ENCODE measurements at places on chromosomes 4 and X.
A peak's percentile ranks its signal among the peaks of the same experiment; 100 is the strongest.

DNA sequence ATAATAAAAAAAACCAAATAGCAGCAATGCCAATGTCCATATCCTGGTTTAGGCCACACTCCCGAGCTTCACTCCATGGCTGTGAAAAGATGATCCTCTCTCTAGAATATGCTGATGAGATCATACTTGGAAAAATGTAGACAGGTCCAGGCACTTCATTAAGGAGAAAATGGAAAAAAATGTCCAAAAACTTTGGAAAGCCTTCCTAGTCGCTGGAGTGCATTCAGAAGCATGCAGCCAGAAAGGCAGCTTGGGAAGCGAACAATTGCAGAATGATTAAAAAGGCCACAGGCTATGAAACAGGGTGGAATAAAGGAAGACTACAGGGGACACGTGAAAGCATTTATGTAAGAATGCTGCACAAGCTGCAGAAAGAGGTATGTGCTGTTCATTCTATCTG lies 165.6 kb upstream of the HCCS start:
- H3K36me3 ChIP-seq, result no peaks in the 10 kb centered on the region
- no peak for DNase-seq
- no peaks in the 10 kb centered on the region for H3K27me3 ChIP-seq
- no peak overlapping the region for H3K27ac ChIP-seq

DNA sequence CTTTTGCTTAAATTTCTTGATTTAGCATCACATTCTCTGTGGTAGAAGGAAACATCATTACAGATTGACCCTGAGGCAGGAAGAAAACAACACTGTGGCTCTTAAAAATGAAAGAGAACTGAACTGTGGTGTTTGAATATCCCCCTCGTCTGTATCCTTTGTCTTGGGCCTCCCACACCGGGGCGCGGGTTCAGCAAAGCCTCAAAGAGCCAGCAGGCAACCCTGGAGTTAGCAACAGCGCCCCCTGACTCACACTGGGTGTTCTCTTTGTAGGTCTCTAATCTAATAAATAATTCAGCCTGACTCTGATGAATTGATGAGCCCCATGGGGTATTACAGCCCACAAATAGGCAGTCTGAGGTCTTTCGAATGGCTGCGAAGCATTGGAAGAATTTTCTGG lies 46.1 kb upstream of the CTSO start:
- H3K27ac ChIP-seq, result no peak overlapping the region
- H3K27me3 ChIP-seq, result no peaks in the 10 kb centered on the region
- DNase-seq, result no peak

DNA sequence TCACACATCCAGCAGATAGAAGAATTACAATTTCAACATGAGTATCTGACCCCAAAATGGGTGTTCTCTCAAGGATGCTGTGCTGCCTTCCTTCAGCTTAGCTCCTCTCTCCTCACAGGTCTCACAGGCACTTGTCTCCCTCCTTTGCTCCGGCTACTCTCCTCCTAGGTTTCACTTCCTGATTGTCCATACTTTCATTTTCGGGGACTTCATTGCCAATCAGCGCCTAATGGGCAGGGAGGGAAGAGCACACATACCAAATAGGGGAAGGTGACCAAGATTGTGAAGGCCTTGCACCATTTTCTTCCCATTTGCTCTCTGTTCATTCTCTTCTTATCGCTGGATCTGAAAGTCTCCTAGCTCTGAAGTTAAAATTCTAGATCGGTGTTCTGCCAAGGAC lies 125.4 kb upstream of the EOLA2 start:
- H3K27me3 ChIP-seq, result no peaks in the 10 kb centered on the region
- no peak overlapping the region for H3K27ac ChIP-seq
- DNase-seq, result no peak
- no peak overlapping the region for H3K4me3 ChIP-seq

DNA sequence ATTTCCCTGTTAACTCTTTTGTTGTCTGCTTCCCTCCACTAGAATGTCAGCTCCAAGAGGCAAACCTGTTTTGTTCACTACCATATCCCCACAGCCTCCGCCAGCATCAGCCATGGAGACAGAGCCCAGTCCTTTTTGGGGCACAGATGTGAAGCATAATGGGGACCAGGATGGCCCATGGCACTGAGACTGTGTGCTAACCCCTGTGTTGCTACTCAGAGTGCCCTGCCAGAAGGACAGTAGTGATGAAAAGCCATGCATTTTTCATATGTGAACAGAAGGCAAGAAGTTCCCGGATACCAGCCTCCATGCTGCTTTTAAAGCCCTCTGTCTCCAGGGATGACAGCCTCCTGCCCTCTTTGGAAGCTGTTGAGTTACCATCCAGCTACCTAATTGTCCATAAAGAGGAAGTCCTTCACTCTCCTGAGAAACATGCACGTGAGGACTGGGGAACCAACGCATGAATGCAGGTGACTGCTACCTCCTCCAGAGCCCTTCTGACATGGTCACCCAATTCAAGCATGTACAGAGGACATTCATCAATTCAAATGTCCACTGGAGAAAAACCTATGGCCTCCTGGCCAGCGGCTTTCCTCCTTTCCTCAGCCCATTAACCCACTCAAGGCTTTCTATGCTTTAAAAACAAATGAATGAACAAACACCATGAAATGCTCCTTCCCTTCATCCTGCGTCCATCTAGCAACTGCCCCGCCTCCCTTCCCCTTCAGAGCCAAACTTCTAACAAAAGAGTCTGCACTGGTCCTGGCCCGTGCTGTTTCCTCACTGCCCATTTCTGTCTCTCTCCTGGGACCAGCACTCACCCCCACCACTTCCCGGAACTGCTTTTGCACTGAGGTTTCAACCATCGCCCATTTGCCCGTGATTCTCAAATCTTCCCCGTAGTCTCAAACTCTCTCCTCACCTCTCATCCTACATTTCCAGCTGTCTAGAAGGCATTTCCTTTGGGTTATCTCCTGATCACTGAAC lies 18.0 kb downstream of the PNMA6F start:
- H3K4me1 ChIP-seq, result no peaks in the 10 kb centered on the region
- no peak overlapping the region for H3K4me3 ChIP-seq
- no peaks in the 10 kb centered on the region for H3K27me3 ChIP-seq

DNA sequence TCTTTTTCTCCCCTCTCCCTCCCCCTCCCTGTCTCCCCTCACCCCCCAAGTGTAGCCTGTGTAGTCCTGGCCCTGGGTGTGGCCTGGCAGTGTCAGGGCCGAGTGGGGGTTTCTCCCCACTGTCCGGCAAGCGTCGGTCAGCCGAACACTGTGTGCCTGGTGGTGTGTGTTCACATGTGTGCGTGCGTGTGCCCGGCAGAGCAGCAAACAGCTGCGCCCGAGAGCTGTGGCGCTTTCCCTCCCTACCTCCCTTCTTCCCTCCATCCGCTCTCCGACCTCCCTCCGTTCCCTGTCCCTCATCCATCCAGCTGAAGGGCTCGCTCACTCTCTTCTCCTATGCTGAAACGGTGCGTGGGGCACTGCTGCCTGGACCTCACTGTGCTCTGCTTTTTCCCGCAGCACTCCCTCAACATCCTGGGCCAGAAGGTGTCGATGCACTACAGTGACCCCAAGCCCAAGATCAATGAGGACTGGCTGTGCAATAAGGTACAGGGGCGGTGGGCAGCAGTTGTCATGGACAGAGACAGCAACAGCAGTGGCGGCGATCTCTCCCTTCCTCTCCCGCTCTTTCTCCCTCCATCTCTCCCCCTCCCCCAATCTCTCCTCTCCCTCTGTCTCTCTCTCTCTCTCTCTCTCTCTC lies 17.4 kb upstream of the UBA1 start:
- no peak overlapping the region for H3K27ac ChIP-seq
- H3K4me1 ChIP-seq, result no peaks in the 10 kb centered on the region
- H3K27me3 ChIP-seq, result no peaks in the 10 kb centered on the region
- no peak overlapping the region for H3K4me3 ChIP-seq

DNA sequence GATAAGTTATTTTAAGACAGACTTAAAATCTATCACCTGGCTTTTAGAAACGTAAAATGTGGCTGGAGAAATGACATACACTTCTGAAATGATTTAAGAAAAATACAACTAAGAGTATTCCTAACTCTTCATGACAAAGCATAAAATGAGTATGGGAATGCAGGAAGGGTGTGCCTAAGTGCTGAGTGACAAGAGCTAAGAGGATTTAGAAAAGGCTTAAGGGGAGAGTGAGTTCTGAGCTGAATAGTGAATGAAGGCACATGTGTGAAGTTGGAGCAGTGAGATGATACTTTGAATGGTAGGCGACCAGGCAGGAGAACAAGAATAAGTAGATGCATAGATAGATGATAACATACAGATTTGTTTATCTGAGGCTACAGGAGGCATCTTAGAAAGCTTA lies 458.3 kb upstream of the TENM3 start:
- H3K27ac ChIP-seq, result no peak overlapping the region
- no peak overlapping the region for H3K4me3 ChIP-seq
- no peaks in the 10 kb centered on the region for H3K36me3 ChIP-seq
- no peaks in the 10 kb centered on the region for H3K4me1 ChIP-seq
- no peak for DNase-seq

GRCh38 chr4:77959566-77960338 lies 97.1 kb downstream of the MRPL1 start:
- peaks cover 3% of the 10 kb centered on the region for H3K36me3 ChIP-seq
- peak; percentile 80 for DNase-seq
- H3K27ac ChIP-seq, result no peak overlapping the region
- H3K4me3 ChIP-seq, result no peak overlapping the region
- no peaks in the 10 kb centered on the region for H3K27me3 ChIP-seq
- no peaks in the 10 kb centered on the region for H3K4me1 ChIP-seq

DNA sequence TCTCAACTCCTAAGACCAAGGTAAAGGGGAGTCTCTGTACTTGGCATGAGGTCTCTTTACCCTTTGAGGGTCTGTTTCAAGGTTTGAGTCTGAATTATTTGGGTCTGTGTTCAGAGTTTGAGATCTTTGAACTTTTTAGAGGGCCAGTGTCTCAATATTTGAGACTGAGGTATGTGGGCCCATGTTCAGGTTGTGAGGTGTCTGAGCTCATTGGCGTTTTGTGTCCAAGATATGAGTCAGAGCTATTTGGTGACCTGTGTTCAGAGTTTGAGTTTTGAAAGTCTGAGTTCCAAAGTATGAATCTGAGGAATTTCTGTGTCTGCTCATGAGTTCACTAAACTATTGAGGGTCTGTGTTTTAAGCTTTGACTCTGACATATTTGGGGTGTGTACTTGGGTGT lies 36.7 kb upstream of the PAGE4 start:
- H3K36me3 ChIP-seq, result no peaks in the 10 kb centered on the region
- no peaks in the 10 kb centered on the region for H3K4me1 ChIP-seq
- DNase-seq, result no peak
- H3K27ac ChIP-seq, result no peak overlapping the region

DNA sequence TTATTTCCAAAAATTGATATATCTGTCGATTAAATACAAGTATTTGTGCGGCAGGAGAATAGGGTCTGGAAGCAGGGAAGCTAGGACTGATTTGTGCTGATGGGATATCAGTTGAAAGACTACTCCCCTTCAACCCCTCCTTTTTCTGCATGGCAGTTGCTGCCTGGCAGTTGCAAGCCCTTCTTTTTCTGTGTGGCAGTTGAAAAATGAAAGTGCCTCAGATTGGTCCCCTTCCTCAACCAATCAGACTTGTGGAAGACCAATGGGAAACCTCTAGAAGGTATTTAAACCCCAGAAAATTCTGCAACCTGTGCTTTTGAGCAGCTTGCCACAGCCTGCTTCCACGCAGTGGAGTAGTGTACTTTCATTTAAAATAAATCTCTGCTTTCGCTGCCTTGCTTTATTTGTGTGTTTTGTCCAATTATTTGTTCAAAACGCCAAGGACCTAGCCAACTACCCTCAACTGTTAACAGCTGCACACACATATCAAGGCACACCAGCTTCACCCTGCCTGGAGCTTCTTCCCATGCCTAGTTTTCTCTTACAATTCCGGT lies 1.5 kb upstream of the TMA16 start:
- H3K27me3 ChIP-seq, result no peaks in the 10 kb centered on the region
- DNase-seq, result peak; percentile 9
- peaks cover 8% of the 10 kb centered on the region for H3K4me1 ChIP-seq
- H3K27ac ChIP-seq, result no peak overlapping the region
- H3K36me3 ChIP-seq, result no peaks in the 10 kb centered on the region

GRCh38 chrX:125089761-125090445 lies 229.8 kb upstream of the TEX13C start:
- no peaks in the 10 kb centered on the region for H3K27me3 ChIP-seq
- H3K36me3 ChIP-seq, result no peaks in the 10 kb centered on the region
- no peak for DNase-seq
- H3K27ac ChIP-seq, result no peak overlapping the region
- no peaks in the 10 kb centered on the region for H3K4me1 ChIP-seq
- no peak overlapping the region for H3K4me3 ChIP-seq

All from stomach (tissue), 19 donors.